Germinal center (tissue), 1 donor: ENCODE measurements at places on chromosomes 11 and 22.
A peak's percentile ranks its signal among the peaks of the same experiment; 100 is the strongest.

- DNase-seq = no peak
Observed at GRCh38 chr11:84865257-84865656, 761.9 kb downstream of the DLG2 start.

DNA sequence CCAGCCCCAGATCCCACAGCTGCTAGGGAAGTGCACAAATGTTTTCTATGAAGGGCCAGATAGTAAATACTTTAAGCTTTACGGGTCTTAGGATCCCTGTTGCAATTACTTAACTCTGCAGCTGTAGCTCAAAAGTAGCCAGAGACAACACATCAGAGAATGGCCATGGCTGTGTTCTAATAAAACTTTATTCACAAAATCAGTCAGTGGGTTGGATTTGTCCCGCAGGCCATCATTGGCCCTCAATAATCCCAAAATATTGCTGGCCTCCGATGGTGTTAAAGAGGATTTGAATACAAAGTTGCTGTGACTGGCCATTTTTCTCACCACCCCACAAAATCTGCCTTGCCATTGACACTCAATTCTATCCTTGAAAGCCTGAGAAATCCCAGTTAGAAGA is 49.6 kb downstream of the ISX start:
- no peak for DNase-seq

DNA sequence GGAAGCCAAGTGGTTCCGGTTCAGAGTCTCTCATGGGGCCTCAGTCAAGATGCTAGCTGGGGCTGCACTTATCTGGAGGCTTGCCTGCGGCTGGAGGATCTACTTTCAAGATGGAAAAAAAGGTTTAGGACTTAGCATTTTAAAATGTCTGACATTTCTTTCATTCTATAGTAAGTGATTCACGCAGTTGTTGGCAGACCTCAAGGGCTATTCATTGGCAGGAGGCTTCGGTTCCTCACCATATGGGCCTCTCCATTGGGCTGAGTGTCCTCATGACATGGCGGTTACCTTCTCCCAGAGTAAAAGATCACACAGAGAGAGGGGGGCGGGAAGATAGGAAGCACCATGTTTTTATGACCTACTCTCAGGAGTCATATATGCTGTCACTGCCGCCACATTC is 298.0 kb upstream of the PLET1 start:
- no peak for DNase-seq

DNA sequence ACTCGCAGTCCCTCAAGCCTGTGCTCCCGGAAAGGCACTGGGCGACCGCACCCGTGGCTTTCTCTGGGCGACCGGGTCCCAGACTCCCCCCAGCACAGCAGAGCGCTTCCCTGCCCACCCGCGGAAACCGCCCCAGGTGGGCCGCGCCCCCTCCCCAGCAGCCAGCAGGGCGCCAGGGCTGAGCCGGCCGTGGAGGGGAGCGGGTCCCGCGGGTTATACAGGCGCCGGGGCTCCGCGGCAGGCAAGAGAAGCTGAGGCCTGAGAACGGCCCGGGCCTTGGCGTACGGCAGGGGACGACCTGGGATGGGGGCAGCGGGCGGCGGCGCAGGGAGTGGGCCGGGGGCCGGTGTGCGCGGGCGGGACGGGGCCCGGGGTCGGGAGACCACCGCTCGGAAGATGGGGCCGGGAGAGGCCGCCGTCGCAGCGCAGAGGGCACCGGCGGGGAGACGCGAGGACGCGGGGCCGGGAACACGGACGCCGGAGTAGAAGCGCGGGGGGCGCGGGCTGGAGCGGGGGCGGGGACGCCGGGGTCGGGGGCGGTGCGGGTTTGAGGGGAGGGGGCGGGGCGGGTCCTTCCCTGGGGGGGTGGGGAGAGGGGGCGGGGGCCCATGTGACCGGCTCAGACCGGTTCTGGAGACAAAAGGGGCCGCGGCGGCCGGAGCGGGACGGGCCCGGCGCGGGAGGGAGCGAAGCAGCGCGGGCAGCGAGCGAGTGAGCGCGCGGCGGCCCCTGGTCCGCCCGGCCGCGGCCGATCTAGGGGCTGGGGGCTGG is at the start of gene MDK:
TSS of gene MDK (plus strand) at position 622 of the 771 bp plus-strand sequence. CDS start 389 bp downstream, outside the sequence.
- DNase-seq = peak; percentile 22

GRCh38 chr11:44430140-44430539 is 120.2 kb upstream of the ALX4 start:
- no peak for DNase-seq

- no peak for DNase-seq
Observed at GRCh38 chr22:44755956-44756361, 3.6 kb downstream of the ARHGAP8 start.

- no peak for DNase-seq
Observed at GRCh38 chr11:2593393-2593950, 106.3 kb downstream of the KCNQ1OT1 start.

DNA sequence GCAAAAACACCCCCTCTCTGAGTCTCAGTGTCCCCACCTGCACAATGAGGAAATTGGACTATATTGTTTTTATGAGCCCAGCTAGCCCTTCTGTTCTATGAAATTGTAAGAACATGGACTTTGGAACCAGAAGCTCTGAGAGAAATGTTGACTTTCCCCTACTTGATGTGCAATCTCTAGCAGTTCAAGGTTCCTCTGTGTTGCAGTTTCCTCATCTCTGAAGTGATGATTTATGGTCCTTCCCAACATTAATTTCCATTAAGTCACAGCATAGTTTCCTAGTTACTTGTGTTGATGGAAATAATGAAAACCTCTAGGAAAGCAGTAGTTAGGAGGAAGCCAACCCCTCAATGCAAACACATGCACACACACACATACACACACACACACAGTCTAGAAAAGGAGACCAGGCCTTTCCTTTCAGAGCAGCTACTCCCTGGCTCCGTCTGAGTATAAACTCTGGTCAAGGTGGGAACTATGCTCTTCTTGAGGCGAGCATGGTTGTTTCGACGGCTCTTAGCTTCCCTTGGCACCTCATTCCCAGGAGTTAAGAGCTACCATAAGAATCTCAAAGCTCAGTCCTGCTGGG is 518.4 kb downstream of the SOX6 start:
- no peak for DNase-seq

- no peak for DNase-seq
Observed at GRCh38 chr11:19718951-19719350, 6.3 kb downstream of the NAV2 start.

DNA sequence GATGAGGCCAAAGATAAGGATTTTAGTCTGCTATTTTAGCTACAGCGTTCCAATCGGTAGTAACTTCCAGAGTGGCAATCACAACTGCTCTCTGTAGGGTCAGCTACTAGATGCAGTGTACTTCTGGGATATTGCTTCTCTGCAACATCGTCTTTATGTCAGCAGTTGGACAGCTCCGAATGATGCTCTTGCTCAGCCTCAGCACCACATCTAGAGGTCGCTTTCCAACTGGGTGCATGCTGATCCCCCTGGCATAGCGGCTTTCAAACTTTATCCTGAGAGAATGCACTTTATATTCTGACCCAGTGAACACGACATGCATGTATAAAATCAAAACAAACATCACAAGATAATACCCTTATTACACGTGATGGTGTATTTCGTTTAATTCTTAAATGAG is 219.6 kb downstream of the C11orf87 start:
- DNase-seq = no peak

DNA sequence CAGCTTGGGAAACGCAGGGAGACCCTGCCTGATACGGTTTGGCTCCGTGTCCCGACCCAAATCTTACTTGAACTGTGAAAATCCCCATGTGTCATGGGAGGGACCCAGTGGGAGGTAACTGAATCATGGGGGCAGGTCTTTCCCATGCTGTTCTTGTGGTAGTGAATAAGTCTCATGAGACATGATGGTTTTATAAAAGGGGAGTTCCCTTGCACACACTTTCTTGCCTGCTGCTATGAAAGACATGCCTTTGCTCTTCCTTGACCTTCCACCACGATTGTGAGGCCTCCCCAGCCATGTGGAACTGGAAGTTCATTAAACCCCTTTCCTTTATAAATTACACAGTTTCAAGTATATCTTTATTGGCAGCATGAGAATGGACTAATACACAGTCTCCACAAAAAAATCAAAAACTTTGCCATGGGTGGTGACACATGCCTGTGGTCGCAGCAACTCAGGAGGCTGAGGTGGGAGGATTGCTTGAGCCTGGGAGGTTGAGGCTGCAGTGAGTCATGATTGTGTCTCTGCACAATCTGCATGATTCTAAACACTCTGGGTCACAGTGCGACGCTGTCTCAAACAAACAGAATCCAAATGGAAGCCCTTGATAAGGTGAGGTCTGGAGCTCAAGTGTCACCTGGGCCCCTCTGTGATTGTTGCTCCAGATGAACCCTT is 34.9 kb downstream of the SYN3 start:
- DNase-seq = no peak

- DNase-seq = peak; percentile 99
Observed at GRCh38 chr22:36387959-36388726, at the start of gene MYH9. Gene MYH9 (minus strand): TSS chr22:36387967. CDS start chr22:36349236, 38,731 bp downstream.

DNA sequence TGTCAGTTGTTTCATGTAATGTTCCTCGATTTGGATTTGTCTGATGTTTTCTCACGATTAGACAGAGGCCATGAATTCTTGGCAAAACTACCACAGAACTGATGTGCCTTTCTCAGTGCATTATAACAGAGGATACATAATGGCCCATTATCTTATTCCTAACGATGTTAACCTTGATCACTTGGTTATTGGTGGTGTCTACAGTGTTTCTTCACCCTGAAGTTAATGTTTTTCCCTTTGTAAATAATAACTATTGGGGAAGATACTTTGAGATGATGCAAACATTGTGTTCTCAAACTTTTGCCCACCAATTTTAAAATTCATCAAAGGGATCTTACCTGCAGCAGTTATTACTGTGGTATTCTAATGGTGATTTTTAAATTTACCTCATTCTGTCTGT is 13.1 kb downstream of the RAB6A start:
- DNase-seq = no peak

- no peak for DNase-seq
Observed at GRCh38 chr11:38510041-38510440, 1912.0 kb upstream of the RAG2 start.

- DNase-seq = no peak
Observed at GRCh38 chr22:38479096-38479837, 11.4 kb downstream of the KDELR3 start.

- no peak for DNase-seq
Observed at GRCh38 chr11:100867606-100868005, 180.5 kb downstream of the ARHGAP42 start.

- no peak for DNase-seq
Observed at GRCh38 chr11:15707971-15708370, 593.2 kb downstream of the INSC start.

DNA sequence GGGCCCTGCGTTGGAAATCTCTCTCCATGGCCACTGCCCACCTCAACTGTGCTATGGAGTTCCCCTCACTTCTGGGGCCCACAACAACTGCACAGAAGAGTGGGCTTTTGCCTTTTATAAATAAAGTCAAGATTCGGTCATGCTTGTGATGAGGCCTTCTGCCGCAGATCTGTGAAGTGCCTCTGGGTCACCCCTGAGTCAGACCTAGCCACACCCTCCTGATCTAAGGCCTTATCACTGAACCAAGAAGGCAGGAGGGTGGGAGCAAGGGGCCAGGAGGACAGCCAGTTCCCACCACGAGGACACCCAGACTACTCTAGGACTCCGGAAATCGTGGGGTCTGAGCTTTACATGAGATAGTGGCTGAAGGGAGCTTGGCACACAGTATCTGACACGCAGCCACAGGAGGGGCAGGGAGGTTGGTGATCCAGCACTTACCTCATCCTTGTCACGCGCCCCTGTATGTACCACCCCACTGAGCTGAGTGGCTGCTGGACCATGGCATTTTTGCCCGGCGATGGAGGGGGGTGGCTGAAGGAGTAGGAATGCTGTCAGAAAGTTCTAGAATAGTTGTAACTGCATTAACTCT is 115.7 kb downstream of the ABTB2 start:
- peak; percentile 46 for DNase-seq

DNA sequence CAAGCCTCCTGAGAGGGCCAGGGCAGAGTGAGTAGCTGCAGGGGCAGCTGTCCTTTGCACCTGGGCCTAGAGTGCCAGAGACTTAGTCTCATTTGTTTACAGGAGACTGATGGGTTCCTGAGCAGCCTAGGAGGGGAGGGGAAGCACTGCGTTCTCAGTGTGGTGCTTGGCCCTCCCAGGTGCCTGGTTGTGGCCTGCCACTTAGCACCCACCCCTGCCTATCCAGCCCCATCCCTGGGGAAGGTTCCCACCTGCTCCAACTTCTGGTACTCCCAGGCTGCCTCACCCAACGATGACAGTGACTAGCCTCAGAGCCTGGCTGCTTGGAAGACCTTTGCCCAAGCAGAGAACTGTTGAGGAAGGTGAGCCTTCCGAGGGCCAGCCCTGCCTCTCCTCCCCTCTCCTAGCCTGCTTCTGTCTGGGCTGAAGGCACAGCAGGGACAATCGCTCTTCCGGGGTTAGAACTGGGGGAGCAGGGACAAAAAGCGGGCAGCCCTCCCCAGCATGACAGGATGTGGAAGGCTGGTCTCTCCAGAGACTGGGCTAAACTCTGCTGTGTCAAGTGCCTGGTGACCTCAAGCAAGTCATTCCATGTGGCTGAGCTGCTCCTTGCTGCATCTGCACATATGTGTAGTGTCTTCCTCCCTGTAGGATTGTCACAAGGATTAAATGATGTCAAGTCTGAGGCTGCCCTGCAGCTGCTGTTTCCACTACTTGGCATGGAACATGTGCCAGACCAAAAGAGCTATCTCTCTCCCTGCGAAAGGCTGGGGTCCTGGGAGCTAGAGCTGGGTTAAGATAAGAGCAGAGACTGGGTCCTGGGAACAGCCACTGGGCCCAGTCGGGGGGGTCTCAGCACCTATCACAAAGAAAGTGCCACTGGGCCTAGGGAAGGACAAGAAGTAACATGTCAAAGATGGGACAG is 9.9 kb downstream of the KCNQ1OT1 start:
- DNase-seq = peak; percentile 25

DNA sequence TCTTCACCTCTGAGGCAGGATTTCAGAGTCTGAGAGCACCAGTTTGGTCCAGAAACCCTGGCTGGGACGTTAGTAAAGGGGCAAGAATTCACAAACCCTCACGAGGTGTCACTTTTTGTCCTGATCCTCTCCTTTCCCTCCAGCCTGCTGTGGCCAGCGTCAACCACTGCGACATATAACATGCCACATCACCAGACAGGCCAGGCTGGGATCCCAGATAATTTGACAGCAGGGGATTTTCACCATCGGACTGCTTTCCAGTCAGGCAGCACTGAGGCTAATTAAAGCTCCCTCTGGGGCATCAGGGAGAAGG is 36.8 kb upstream of the RBFOX2 start:
- DNase-seq = no peak

DNA sequence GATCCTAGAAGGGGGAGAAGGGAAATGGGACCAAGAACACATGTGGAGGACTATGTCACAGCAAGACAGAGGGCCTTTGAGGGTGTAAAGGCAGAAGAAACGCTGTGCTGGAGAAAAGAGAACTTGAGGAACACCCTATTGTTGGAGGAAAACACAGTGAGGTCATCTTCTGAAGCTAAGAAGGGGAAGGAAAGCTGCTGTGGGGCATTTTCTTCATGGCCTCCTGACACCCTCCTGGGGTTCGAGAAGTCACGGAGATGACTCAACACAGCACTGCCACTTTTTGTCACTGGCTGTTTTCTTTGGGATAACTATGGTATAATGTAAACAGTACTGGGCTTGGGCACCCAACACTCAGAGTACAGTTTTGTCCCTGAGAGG is 492.6 kb upstream of the CADM1 start:
- no peak for DNase-seq
